Stimulated activated CD4-positive, alpha-beta T cell treated with anti-CD3 and anti-CD28 coated beads, Interleukin-2, amount 100 ng/mL, for 24 hours (primary cell): ENCODE measurements at places on chromosomes 11 and 22.

DNA sequence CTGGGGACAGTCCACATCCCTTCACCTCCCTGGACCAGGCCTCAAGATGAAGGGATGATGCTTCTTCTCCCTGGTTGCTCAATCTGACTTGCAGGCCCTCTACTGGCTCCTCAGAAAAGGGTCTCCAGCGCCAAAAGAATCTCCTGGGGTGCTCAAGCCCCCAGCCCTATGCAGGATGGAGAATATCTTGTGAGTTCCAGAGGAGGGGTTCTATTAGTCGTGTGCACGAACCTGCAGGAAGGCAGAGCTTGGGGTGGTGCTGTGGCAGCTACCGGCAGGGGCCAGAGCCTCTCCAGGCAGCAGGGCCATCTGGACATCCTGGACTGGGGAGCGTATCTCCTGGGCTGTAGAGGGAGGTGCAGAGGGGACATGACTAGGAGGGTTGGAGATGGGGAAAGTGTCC lies 1339.5 kb downstream of the BRD1 start:
- DNase-seq, result no peak

- no peak for DNase-seq
Measured at GRCh38 chr11:122101625-122102291, 14.3 kb downstream of the BLID start.

GRCh38 chr11:44467931-44468330 lies 97.5 kb upstream of the CD82 start:
- DNase-seq, result no peak

GRCh38 chr11:312092-312816 lies 1.6 kb upstream of the IFITM1 start:
- no peak for DNase-seq

DNA sequence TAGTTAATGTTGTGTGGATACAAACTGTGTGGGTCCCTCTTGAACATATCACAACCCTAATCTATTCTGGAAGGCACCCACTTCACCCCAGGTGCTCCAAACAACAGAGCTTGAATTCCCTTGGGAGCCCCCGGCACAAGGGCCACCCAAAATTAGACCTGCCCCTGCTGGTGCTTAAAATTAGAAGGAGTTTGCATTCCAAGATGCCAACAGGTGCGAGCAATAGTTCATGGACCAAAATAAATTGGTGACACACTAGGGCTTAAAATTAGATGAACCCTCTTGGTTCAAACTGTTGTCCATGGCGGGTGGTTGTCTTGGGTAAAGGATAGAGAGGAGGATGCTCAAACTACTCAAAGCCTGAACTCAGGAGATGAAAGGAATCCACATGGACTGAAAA lies 291.5 kb downstream of the MN1 start:
- DNase-seq, result no peak

GRCh38 chr11:94546886-94547285 lies 3.2 kb downstream of the FUT4 start:
- no peak for DNase-seq

GRCh38 chr11:130170345-130170744 lies 10.8 kb downstream of the ST14 start:
- no peak for DNase-seq

DNA sequence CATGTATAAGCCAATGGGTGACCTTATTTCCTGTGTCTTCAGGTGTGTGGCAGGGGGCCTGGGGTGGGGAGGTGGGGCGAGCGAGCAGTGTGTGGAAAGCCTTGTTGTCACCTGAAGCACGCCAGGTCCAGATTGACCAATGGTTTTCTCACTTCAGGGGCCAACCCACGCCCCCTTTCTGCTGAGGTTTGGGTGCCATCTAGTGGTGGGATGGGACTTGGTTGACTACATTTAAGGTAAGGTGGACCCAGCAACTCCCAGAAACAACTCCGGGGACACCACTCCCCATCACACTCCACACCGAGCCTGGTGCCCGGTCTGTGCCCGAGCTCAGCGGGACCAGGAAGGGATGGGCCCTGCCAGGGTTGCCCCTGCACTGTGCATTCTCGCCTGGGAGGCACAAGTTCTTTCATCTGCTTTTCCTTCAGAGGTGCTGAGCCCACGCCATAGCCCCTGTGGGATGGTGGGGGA lies 40.0 kb downstream of the TPCN2 start:
- DNase-seq, result peak; percentile 69

DNA sequence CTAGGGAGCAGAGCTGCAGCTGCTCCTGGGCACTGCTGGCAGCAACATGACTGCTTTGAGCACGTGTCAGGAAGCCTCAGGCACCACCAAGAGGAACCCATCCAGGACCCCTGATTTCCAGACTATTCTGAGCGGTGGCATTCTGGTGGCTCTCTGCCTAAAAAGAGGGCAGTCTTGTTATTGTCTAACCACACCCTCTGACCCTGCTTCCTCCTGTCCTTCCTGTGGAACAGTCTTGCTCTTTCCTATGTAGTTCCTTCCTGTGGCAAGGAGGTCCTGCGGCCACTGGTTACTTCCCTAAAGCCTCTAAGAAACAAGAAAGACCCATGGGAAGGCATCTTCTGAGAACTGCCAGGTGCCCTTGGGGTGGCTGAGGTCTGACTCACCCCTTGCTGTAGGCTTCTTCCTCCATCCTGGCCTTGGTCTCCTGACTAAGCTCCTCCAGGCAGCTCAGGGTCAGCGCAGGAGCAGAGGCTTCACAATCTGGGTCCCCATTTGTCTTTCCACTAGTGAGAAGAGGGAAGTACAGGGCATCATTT lies 13.1 kb upstream of the LYVE1 start:
- DNase-seq, result no peak

GRCh38 chr11:20474882-20475517 lies 87.5 kb downstream of the PRMT3 start:
- no peak for DNase-seq

- no peak for DNase-seq
Measured at GRCh38 chr22:47190276-47190956, 428.0 kb downstream of the TBC1D22A start.

GRCh38 chr11:120029321-120029720 lies 108.6 kb downstream of the TRIM29 start:
- DNase-seq, result no peak

DNA sequence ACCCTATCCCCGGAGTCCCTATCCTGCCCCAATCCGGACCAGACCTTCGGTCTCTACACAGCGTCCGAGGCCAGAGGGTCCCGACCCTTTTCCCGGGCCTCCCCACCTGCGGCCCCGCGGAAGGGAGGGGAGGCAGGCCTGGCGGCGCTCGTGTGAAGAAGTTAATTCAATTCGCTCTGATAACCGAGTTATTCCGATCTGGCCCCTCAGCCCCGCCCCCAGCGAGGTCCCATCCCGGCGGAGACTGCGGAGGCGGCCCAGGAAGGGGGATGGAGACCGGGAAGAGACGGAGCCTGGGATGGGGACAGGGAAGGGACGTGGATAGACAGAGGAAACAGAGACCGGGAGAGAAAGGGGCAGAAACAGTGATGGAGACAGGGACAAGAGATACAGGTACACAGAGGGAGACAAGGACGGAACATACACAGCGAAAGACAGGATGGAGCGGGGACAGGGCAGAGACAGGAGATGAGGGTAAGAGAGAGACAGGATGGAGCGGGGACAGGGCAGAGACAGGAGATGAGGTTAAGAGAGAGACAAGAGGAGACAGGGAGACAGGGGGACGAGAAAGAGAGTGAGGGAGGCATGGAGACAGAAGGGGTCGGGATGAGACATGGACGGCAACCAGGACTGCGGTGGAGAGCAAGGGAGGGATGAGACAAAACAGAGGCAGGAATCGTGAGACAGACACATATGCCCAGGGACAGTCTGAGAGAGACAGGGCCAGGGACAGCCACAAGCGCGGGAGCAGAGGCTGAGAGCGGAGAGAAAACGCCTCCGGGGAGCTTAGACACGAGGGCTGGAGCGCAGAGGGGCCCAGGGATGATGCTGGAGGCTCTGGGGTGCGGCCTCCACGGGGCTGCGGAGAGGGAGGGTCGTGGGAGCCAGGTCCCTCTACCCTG lies 636 bp upstream of the PHOX2A start:
- no peak for DNase-seq

GRCh38 chr22:44732661-44733060 lies 19.7 kb upstream of the ARHGAP8 start:
- DNase-seq, result no peak

- no peak for DNase-seq
Measured at GRCh38 chr11:69360606-69361005, 66.7 kb downstream of the MYEOV start.

GRCh38 chr22:49734390-49734789 lies 93.3 kb downstream of the BRD1 start:
- DNase-seq, result no peak

DNA sequence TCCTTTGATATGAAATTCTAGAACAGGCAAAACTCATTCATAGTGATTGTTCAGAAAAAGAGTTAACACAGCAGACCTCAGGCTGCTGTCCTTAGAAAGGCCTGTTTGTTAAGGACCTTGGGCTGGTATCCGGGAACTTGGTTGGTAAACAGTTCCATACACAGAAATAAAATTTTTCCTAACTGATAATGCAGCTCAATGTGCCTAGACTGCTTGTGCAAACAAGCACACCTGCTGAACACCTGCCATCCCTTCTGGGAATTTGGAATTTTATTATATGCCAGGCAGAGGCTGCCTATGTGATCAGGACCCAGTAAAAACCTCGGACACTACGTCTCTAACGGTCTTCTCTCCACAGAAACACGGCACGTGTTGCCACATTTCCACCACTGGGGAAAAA lies 11.5 kb downstream of the THAP12 start:
- no peak for DNase-seq

DNA sequence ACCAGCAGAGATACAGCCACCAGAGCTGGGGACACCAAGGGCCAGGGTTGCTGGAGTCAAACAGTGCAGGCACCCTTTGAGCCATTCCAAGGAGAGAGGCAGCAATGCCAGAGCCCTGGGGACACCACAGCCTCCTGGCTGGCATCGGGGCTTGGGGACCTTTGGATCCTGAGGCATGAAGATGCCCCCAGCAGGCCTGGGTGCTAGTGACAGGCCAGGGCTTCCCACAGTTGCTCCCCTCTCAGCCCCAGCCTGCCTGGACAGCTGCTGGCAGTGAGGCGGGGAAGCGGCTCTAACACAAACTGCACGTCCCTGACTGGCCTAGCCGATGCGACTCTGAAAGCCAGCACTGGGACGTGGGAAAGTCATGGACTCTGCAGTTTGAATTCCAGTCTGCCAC lies 2.7 kb downstream of the CD5 start:
- DNase-seq, result no peak

- DNase-seq, result peak; percentile 48
Measured at GRCh38 chr22:20624161-20624616, 116.8 kb downstream of the MED15 start.

- no peak for DNase-seq
Measured at GRCh38 chr11:115884800-115885534, 380.8 kb upstream of the CADM1 start.

DNA sequence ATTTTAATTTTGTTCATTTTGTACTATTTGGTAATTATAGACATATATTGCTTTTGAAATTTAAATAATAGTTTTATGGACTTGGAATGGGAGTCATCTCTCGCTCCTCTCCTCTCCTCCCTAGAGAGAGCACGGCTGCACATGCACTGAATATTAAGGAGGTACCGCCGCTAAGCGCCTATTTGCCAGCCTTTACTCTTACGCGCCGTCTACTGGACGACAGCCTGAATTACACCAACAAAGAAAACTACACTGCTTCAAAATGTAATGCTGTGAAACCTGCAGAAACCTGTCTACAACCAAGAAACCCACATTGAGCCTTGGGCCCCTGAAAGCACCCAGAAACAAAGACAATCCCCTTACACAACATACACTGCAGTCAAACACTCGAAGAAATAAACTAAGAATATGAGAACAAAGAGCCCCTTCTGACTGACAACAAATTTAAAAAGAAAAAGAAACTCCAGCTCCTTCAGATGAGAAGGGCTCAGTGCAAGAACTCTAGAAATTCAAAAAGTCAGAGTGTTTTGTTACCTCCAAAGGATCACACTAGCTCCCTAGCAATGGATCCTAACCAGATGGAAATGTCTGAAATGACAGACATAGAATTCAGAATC lies 737.2 kb downstream of the LRRC4C start:
- DNase-seq, result no peak

- DNase-seq, result no peak
Measured at GRCh38 chr11:107496011-107496410, 38.4 kb upstream of the CWF19L2 start.

DNA sequence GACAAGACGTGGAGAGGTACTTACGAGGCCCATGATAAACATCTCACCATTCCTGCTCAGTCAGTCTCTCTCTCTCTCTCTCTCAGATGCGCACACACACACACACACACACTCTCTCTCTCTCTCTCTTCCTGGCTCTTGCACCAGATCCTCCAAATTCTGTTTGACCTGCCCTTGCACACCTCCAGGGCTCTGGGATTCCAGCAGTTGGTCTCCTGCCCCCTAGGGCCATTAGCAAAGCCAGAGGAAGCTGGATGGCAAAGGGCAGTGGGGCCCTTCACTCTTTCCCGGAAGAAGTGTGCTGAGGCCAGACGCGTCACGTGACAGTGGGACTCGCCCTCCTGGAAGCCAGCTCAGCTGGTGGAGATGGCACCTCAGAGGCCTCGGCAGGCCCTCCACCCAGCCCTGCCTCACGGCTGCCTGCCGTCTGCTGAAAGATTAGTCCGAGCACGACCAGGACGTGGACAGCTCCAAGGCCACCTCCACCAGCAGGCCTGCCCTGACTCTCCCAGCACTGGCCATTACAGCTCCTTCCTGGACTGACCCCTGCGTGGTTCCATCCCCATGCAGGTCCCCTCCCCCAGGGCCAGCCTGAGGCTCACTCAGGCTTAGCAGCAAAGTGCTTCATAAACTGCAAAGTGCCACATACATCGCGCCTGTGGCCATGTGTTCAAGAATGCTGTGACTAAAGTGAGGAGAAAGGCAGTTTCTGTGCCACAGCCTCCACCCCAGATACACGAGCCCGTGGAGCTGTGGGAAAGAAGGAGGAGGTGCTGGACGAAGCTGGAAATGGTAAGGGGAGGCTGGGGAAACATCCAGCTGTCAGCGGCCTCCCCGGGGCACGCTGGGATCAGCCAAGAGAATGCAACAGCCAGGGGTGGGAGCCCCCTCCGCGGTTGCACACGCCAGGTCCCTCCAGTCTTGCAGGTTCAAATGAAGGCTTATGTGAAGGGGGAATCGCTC lies 3.7 kb downstream of the PDGFB start:
- DNase-seq, result peak; percentile 52

- no peak for DNase-seq
Measured at GRCh38 chr11:82858556-82859091, 41.6 kb downstream of the PRCP start.
